H9 (cell line): ENCODE measurements at places on chromosomes 7 and 10. TPM values are rescaled to one million over a fixed set of nuclear protein-coding genes. Genes with fewer than 3 reads are reported as not detected.
A peak's percentile ranks its signal among the peaks of the same experiment; 100 is the strongest.

The ACBD5 gene
- total RNA-seq = 14.2 and 15.8 TPM in 2 replicates

GRCh38 chr10:49534670-49535381 is 4.1 kb downstream of the ERCC6 start:
- H3K4me3 ChIP-seq = no peak overlapping the region
- peaks cover 20% of the 10 kb centered on the region for H3K36me3 ChIP-seq
- H3K27ac ChIP-seq = no peak overlapping the region
- H3K27me3 ChIP-seq = peaks cover 2% of the 10 kb centered on the region
- DNase-seq = no peak
- H3K4me1 ChIP-seq = peaks cover 2% of the 10 kb centered on the region; the same call in 1 of the 2 replicates

The PDE6C gene
- total RNA-seq = not detected in 2 replicates

- H3K27me3 ChIP-seq = no peaks in the 10 kb centered on the region
- no peak overlapping the region for H3K27ac ChIP-seq
- no peaks in the 10 kb centered on the region for H3K36me3 ChIP-seq
- no peak overlapping the region for H3K4me3 ChIP-seq
- DNase-seq = no peak
- H3K4me1 ChIP-seq = peaks cover 3% of the 10 kb centered on the region; the same call in 1 of the 2 replicates
These were observed 15.7 kb downstream of the KDM7A start for GRCh38 chr7:140161047-140161446.

DNA sequence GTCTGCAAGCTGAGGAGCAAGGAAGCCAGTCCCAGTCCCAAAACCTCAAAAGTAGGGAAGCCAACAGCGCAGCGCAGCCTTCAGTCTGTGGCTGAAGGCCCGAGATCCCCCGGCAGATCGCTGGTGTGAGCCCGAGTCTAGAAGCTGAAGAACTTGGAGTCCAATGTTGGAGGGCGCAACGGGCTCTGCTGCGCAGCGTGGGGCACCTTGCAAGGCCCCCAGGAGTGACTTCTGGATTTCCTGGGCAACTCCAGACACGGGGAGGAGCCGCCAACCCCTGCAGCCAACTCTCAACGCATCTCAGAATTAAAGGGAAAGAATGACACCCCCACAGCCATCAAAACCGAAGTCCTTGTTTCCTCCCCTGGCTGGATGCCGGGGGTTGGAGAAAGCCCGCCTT is 18.8 kb upstream of the PROSER2 start:
- no peaks in the 10 kb centered on the region for H3K27me3 ChIP-seq
- no peak overlapping the region for H3K27ac ChIP-seq
- no peak for DNase-seq
- H3K4me1 ChIP-seq = no peaks in the 10 kb centered on the region
- H3K36me3 ChIP-seq = no peaks in the 10 kb centered on the region
- H3K4me3 ChIP-seq = no peak overlapping the region

- DNase-seq = peak; percentile 91
- H3K27me3 ChIP-seq = peaks cover 11% of the 10 kb centered on the region; the same call in 1 of the 2 replicates
- no peak overlapping the region for H3K27ac ChIP-seq
- H3K4me3 ChIP-seq = peak overlapping the region; percentile 82
- peaks cover 2% of the 10 kb centered on the region; the same call in 1 of the 2 replicates for H3K4me1 ChIP-seq
- peaks cover 2% of the 10 kb centered on the region; the same call in 2 of the 3 replicates for H3K36me3 ChIP-seq
These were observed 1.5 kb downstream of the TRIL start for GRCh38 chr7:28956608-28957063.

The PRDX3 gene
- total RNA-seq = 181 TPM in 2 replicates

The ATOH7 gene
- 0.20 and 0.29 TPM in 2 replicates for total RNA-seq

The PDAP1 gene
- 150 and 160 TPM in 2 replicates for total RNA-seq

GRCh38 chr10:78524342-78524741 is 490.7 kb downstream of the RPS24 start:
- no peaks in the 10 kb centered on the region; the same call in 1 of the 2 replicates for H3K4me1 ChIP-seq
- H3K27me3 ChIP-seq = no peaks in the 10 kb centered on the region
- no peaks in the 10 kb centered on the region for H3K36me3 ChIP-seq
- H3K4me3 ChIP-seq = no peak overlapping the region
- H3K27ac ChIP-seq = no peak overlapping the region

The CLDN3 gene
- 16.5 and 16.9 TPM in 2 replicates for total RNA-seq

The ACSL5 gene
- total RNA-seq = not detected in 2 replicates

DNA sequence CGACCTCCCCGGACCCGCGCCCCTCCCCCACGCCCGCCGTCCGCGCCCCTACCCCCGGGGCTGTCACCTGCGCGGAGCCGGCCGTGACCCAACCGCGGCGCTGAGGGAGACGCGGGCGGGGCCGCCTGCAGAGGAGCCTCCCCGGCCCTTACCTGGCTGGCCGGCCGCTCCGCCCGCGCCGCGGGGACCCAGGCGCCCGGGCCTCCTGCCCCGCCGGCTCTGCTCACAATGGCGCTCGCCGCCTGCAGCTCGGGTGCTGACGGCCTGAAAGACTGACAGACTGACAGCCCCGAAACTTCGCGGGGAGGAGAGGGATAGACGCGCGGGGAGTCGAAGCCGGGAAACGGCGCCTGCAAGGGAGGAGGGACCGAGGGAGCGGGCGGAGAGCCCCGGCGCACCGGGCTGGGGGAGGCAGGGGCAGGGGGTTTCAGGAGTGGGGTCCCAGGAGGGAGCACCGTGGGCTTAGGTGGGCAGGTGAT is 393 bp downstream of the ZNF467 start:
- H3K27me3 ChIP-seq = peaks cover 43% of the 10 kb centered on the region
- no peak for DNase-seq
- no peak overlapping the region for H3K27ac ChIP-seq
- no peaks in the 10 kb centered on the region for H3K36me3 ChIP-seq
- H3K4me1 ChIP-seq = no peaks in the 10 kb centered on the region

DNA sequence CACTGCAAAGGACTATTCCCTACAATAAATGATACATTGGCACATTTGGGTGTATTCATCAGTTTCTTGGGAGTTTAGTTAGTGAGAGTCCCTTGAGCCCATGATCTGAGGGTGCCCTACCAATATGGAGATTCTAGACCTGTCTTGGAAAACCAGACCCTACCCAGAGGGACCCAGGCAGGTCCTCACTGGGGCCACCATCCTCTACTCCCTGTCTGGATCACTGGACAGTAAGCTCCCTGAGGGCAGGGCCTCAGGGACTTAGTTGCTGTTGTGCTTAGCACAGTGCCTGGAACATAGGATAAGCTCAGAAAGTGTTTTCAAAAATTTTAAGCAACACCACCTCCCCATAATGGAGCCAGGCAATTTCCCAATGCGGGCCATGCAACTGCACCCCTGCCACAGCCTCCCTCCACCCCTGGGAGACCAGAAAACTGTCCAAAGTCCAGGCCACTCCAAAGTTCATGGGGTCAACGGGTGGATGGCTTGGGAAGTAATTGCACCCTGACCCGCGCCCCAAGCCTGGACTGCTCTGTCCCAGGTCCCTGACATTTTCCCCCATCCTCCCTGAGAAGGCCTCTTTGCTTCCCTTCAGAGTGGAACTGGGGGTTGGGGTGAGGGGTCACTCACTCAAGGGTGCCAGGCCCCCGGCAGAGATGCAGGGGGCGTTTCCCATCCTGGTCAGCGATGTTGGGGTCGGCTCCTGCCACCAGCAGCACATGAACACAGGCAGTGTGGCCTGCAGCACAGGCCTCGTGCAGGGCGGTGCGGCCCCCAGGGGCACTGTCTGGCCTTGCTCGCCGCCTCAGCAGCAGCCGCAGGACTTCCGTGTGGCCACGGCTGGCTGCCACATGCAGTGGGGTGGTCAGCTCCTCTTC is 1.0 kb downstream of the ASB10 start:
- H3K27me3 ChIP-seq = no peaks in the 10 kb centered on the region
- no peak for DNase-seq
- H3K4me1 ChIP-seq = no peaks in the 10 kb centered on the region
- no peak overlapping the region for H3K4me3 ChIP-seq
- no peak overlapping the region for H3K27ac ChIP-seq
- H3K36me3 ChIP-seq = no peaks in the 10 kb centered on the region

The CPA2 gene
- total RNA-seq = 0.29 TPM in 1 of 2 replicates, not detected in the other

DNA sequence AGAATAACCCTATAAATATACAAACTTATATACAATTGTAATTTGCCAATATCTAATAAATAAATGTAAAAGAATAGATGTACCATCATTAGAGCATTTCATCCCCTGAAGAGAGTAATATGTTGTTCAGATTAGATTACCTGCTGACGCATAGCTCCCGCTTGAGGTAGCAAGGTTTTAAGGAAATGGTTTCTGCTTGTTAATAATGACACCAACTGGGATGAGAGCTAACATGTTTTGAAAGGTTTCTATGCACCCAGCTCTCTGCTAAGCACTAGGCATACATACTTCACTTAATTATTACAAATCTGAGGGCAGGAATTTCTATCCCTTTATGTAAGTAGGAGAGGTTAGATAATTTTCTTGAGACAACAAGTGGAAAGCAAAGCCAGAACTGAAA is 1003.3 kb upstream of the SORCS1 start:
- no peaks in the 10 kb centered on the region for H3K4me1 ChIP-seq
- H3K36me3 ChIP-seq = no peaks in the 10 kb centered on the region
- no peak for DNase-seq

DNA sequence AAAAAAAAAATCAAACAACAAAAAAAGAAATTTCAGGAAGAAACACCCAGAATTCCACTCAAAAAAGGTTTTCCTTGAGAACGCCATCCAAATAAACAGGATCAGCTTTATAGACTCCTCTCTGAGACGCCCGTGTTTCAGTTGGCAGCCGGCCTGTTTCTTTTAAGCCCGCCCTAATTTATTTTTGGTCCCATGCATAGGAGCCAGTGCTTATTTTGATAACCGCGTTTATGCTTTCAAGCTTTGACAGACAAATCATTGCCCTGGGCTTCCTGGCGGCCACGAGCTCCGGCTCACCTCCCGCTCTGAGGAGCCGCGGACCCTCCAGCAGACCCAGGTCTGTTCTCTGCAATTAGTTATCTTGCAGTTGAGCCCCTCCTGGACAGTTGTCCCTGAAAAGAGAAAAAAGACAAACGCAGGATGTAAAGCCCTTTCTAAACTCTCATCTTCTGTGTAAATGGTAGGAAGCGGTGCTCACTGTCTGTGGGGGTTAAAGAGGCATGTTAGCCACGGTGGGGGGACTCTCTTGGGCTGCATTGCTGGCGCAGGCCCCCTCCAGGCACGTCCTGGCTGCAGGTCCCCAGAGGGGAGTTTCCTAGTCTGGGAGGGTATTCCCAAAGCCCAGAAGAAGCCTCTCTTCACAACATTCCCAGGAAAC is 22.2 kb upstream of the UNCX start:
- no peak overlapping the region for H3K4me3 ChIP-seq
- H3K4me1 ChIP-seq = no peaks in the 10 kb centered on the region
- no peak overlapping the region for H3K27ac ChIP-seq
- H3K36me3 ChIP-seq = no peaks in the 10 kb centered on the region
- H3K27me3 ChIP-seq = no peaks in the 10 kb centered on the region

DNA sequence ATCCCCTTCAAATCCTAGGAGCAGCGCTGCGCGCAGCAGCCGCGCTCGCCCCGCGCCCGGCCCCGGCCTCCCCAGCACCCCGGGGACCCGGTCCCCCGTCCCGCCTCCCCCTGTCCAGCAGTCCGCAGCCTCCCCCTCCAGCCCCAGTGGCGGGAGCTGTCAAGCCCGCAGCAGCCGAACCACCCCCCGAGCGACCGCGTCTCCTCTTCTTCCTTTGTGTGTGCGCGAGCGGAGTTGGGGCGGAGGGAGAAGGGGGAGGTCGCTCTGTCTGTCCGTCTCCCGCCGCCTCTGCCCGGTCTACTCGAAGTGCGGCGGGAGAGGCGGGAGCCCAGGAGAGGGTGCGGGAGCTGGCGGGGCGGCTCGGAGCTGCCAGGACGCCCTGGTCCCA is 375 bp upstream of the CHN2 start:
- peak; percentile 43 for DNase-seq
- H3K27ac ChIP-seq = no peak overlapping the region
- H3K36me3 ChIP-seq = no peaks in the 10 kb centered on the region
- H3K4me1 ChIP-seq = peaks cover 6% of the 10 kb centered on the region
- peaks cover 29% of the 10 kb centered on the region; the same call in 1 of the 2 replicates for H3K27me3 ChIP-seq

The STK31 gene
- 0.24 and 0.33 TPM in 2 replicates for total RNA-seq

GRCh38 chr10:77002872-77003271 is 634.7 kb downstream of the KCNMA1 start:
- H3K4me3 ChIP-seq = no peak overlapping the region
- H3K27ac ChIP-seq = no peak overlapping the region
- DNase-seq = no peak
- no peaks in the 10 kb centered on the region for H3K4me1 ChIP-seq

DNA sequence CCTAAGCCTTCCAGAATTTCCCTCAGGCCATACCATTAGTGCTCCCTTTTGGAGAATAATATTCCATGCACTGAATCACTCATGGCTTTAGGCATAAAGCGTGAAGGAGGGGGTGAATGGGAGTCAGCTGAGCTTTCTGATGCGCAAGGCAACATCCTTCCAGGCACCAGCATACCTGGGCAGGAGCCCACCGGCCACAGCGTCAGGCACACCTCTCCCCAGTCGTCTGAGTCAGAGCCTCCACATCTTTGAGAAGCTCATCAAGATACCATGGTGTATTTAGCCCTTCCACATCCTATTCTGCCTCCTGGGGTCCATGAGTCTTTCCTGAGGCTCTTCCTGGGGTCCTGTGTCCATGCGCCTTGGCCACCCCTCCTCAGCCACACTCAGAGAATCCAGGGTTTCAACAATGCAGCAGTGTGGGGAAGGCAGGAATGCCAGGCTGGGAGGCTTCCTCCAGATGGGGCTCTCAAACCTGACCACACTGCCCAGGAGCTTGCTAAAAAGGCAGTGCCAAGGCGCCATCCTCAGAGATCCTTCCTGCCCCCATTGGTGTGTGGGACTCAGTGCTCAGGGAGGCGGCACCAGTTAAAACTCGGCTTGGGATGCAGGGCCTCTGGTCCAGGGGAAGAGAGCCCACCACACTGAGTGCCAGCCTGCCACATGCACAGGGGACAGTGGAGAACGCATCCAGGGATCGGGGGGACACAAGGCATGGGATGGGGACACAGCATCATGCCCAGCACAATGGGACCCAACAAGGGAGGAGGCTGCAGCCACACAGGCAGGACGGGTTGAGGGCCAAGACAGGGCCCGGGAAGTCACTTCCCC is 31.6 kb downstream of the RASGEF1A start:
- no peak overlapping the region for H3K27ac ChIP-seq
- H3K27me3 ChIP-seq = peaks cover 4% of the 10 kb centered on the region; the same call in 1 of the 2 replicates
- H3K36me3 ChIP-seq = no peaks in the 10 kb centered on the region

DNA sequence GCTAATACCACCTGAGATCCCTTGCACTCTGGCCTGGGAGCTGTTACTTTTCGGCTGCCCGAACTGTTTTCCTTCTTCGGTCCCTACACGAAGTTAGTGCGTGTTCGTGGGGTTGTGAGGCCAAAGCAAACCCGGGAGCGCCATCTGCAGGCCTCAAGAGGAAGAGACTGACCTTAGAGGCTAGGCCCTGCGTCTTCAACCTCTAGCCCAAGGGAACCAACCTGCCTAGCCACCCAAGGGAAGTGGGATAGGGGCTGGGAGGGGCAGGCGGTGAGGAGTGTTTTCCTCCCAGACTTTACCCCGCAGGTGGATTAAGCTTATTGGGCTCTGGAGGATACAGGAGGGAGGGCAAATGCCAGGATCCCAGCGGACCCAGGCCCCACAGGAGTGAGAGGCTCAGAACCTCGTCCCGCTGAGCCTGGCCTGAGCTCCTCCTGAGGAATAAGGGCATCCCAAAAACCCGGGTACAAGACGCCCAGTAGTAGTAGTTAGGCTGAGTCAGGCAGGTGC is 1.7 kb upstream of the PAX2 start:
- DNase-seq = peak; percentile 71
- peaks cover 85% of the 10 kb centered on the region for H3K27me3 ChIP-seq
- no peak overlapping the region for H3K27ac ChIP-seq
- no peaks in the 10 kb centered on the region for H3K4me1 ChIP-seq
- peak overlapping the region; percentile 76; the same call in 2 of the 3 replicates for H3K4me3 ChIP-seq

The KNDC1 gene
- 13.7 and 15.7 TPM in 2 replicates for total RNA-seq

The SAMD9 gene
- 0.07 TPM in 1 of 2 replicates, not detected in the other for total RNA-seq

The LRRC4 gene
- total RNA-seq = 10.4 and 14.3 TPM in 2 replicates
